Brain microvascular endothelial cell (primary cell): ENCODE measurements at places on chromosomes 4 and X.

- no peak for DNase-seq
These were observed 193.2 kb upstream of the LEF1 start for GRCh38 chr4:108361886-108362285.

DNA sequence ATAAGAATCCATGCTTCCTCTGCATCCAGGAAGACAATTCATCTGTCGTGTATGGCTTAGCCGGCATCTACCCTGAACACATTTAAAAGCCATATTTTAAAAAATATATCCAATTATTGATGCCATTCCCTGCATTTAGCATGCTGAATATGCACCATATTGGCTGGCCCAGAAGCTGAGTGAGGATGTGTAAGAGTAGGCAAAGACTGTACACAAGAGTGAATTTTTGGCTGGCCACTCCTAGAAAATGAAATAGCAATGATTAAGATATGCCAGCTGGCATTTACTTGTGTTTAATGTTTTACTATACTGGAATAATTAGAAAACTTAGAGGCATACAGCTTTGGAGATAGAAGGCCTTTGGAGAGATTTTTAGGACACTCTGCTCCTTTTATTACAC lies 25.8 kb downstream of the GABRA4 start:
- no peak for DNase-seq

DNA sequence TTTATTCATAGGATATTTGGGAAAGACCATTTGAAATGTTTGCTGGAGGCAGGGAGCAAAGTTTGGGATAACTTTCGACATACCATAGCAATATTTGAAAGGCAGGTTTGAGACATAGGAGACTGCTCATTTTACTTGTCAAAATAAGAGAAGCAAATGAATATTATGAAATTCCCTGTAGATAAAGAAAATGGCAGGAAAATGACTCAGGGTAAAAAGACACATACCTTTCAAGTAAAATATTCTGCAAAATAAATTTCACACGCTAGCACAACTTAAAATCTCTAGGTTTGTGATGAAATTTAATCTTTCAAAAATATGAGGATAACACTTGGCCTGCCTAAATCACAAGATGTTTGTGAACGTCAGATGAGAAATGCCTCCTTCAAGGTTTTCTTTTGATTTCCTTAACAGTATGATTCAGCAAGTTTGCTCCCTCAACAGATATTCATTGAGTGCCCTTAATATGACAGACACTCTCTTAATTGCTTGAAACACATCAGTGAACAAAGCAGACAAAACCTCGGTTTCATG lies 6.6 kb downstream of the TMEM156 start:
- peak; percentile 41 for DNase-seq

DNA sequence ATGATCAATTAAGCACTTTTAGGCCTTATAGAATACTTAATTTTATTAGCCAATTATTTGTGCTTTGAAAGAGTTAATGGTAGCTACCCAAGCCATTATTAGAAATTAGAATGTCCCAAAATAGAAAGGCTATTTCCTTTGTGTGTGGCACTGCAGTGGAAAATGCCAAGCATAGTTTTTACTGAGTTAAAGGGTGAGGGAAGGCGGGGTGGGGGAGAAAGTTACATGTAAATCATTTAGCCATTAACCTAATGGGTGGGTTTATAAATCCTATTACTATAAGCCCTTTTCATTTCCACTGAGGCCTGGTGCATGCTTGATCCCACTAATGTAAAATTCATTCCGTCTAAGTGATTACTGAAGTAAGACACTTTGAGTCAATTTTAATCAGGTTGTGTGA lies 105.8 kb downstream of the POLA1 start:
- DNase-seq, result no peak

- DNase-seq, result no peak
These were observed 89.3 kb upstream of the UGT8 start for GRCh38 chr4:114509340-114509739.

DNA sequence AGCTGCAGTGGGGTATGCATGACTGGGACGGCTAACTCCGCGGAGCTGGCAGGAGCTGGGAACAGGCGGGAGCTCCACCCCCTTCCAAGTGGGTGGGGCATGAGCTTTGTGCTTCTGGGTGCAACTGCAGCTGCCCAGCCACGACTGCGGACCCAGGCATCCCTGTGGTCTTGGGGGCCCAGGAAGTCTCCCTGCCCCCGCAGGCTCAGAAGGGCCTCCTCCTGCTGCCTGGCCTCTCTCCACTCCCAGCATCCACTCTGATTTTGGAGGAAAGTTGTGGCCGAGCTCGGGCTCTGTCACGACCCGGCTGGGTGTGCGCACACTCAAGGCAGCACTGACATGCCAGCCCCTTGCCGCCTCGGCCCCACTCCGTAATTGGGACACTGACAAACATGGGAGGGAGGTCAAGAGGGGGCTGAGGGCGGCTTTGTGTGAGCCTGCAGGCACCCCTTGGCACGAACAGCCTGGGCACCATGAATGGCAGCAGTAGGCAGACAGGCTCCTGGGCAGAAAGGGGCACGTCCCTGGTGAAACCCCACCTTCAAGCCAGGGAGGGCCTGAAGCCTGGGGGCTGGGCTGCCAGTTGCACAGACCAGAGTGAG lies 822.6 kb downstream of the GLUD2 start:
- no peak for DNase-seq

- DNase-seq, result no peak
These were observed 825.6 kb upstream of the INTU start for GRCh38 chr4:126807132-126807531.
